Stimulated activated CD4-positive, alpha-beta T cell treated with anti-CD3 and anti-CD28 coated beads, Interleukin-2, amount 100 ng/mL, for 48 hours (primary cell): ENCODE measurements at places on chromosomes 1 and 21.
A peak's percentile ranks its signal among the peaks of the same experiment; 100 is the strongest.

GRCh38 chr1:2786329-2787162, 14.9 kb downstream of the TTC34 start:
- peak; percentile 79 for DNase-seq

- no peak for DNase-seq
These were observed 6.7 kb downstream of the NCMAP start for GRCh38 chr1:24562625-24563024.

GRCh38 chr1:106960412-106960811, 96.1 kb upstream of the PRMT6 start:
- no peak for DNase-seq

DNA sequence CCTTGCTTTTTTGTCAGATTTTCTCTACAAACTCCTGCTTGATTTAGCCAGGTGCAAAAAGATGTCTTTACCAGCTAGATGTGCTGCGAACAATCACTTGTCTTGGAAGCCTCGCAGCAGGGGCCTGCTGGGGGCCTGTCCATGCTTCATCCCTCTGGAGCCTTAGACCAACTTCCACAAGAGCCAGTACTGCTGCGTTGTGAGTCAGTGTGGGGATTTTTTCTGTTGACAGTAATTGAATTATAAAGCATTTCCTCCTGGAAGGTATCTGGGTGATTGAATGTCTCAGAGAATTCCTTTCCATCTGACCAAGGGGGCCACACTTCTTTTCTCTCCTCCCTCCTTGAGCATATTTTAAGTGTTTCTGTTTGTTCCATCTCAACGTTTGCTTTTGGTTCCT, 40.4 kb upstream of the LDLRAP1 start:
- DNase-seq: no peak

DNA sequence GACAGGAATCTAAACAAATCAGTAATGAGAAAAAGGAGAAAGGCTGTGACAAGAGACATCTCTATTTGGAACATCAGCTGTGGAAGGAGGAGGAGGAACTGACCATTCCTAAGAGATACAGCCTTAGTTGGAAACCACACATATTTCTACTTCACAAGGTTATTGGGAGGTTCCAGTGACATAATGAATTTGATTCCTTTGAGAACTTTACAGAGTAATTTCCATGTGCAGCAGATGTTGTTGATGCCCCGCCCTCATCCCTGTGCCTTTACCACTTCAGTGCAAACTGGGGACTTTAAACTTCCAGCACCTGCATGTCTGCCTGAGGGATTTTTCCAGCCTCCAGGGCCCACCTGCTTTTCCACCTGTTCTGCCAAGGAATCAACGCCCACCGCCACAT, 9.3 kb upstream of the ST6GALNAC5 start:
- no peak for DNase-seq

GRCh38 chr1:208358651-208359050, 114.5 kb upstream of the PLXNA2 start:
- no peak for DNase-seq
